ENCODE measurements at places on chromosomes 11 and 22. TPM values are rescaled to one million over a fixed set of nuclear protein-coding genes. Genes with fewer than 3 reads are reported as not detected.

The OTOG gene
- not detected for total RNA-seq

The RGL4 gene
- total RNA-seq = not detected

DNA sequence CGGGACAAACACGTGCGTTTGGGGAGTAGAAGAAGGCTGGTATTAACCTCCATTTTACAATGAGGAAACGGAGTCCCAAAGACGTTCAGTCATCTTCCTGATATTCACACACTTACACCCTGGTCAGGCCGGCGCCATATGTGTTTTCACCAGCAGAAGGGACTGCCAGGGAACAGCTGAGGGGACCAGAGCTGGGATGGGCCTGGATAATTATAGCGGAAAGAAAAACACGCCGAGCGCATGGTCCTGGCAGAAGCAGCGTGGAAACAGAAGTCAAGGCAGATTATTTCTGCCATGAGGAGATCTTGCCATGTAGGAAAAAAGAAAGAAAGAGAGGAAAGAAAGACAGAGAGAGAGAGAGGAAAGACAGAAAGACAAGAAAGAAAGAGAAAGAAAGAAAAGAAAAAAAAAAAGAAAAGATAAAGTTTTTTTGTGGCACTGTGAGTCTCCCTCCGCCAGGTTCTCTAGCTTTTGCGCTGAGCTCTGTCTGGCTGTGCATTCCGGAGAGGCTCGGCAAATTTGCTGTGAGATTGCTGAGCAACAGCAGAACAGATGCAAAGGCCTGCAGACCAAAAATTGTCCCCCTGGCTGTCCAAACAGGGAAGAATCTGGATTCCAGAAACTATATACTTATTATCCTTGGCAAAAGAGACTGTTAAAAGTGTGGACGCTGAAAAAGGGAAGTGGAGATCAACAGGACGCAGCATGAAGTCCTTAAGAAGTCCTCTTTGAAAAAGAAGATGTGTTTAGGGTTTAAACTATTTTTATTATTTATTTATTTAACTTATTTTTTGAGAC lies 1.3 kb upstream of the UCP2 start:
- no peak for DNase-seq

DNA sequence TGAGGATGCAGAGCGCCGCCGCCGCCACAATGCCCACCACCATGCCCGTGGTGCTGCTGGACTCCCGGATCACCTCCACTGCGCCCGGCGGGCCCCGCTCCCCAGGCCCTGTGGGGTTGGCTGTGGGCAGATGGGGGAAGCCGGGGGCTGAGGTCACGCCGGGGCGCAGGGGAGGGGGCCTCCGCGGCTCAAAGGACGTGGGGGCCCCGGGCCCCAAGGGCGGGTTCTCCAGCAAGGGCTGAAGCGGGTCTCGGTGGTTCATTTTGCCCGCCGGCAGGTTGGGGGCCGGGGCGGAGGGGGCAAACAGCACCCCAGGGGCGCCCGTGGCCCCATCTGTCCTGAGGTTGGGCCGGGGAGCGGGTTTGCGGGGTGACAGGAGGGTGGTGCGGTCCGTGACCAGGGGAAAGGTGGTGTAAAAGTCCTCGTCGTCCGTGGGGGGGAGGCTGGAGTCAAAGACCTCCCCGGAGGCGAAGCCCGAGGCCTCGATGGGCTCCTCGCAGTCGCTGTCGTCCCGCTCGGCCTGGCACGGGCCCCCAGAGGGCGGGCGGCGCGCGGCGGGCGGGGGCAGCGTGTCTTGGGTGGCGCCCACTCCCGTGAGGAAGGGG lies 16.5 kb downstream of the SLC22A12 start:
- DNase-seq = no peak

- DNase-seq = no peak
Measured at GRCh38 chr11:69840371-69841169, 21.4 kb upstream of the FGF3 start.

DNA sequence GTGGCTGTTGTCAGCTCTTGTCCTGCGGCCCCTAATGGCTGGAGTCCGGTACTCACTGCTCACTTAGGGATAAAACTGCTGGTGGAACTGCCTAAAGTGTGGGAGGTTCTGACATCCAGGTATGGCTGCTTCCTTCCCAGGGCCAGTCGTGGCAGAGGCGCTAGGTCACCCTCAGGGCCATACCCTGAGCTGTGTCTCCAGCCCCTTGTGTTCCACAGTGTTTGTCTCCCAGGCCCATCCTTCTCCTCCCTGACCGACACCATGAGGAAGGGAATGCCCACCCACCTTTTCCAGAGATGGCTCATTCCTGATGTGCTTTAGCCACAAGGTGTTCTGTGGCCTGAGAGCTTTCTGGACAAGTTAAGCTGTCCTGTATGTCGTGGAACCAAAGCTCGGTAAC lies 12.4 kb upstream of the ACR start:
- DNase-seq = no peak

DNA sequence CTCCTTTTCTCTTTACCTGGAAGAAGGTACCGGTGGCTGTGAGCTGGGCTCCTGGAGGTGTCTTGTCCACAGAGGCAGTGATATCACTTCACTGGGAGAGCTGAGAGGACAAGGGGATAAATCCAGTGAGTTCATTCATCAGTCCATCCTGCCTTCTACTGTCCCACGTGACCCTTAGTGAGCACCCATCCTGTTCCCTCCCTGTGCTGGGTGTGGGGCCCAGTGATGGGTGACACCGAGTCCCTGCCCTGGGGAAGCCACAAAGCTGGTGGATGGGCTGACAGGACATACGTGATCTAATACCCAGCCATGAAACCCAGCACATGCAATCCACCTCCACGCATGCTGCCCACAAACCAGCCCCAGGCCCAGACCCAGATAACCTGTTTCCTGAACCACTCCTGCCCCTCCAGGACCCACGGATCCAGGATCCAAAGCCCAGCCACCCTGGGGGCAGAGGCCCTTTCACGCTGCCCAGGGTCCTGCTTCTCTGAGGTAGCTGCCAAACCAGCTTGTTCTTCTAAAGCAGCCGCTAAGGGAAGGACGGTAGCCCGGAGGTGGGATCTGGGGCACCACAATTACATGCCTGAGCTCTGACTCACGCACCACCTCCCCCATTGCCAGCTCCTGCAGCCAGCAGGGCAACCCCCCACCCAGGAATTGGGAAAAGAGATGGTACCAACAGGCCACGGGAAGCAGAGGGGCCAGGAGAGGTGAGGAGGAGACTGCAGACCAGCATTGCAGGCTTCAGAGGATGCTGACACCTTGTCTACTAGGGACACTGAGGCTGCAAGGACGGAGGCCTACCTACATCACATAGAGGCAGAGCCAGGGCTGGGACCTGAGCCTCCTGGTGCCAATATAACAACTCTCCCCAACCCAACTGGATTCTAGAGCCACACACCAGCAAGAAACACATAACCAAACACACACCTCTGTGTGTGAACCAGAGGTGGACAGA lies 35.2 kb downstream of the GDPD5 start:
- no peak for DNase-seq

Data from esophagus muscularis mucosa (tissue), 4 donors.